ENCODE measurements at places on chromosomes 6 and 20.

DNA sequence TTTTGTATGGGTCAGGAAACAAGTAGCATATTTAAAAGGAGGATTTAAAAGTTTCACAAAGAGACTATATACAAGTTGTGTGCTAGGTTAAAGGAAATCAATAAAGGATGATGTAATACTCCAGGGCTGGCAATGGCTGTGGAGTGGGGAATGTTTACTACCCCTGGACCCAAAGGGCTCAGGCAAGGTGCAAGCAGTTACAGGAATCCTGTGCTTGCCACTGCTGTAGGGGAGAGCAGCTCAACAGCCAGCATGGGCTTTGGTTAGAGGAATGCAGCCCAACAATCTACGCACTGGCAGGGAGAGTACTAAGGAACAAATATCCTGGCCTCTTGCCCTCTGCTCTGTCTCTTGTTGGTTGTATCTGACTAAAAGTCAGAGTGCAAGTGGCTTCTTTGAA lies 1642.2 kb downstream of the KHDRBS2 start:
- DNase-seq: no peak

GRCh38 chr6:71900642-71901041 lies 14.3 kb downstream of the RIMS1 start:
- no peak for DNase-seq

DNA sequence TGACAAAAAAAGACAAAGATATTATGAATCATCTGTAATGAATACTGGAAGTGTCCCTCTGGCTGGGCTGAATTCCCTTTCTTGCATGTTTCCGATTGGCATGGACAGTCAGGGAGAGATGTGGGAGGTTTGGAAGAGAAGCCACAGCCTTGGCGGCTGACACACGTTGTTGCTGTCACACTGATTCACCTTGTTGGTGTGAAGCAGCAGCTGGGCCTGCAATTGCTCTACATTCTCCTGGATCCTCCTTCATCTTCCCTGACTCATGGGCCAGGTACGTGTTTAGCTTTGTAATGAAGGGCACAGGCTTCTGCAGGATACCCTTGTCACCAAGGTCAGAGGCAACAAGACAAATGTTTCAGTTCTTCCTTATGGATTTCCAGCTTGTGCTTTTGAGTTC lies 13.4 kb upstream of the SMIM8 start:
- DNase-seq: no peak

GRCh38 chr6:81801489-81801888 lies 49.0 kb upstream of the TENT5A start:
- no peak for DNase-seq

- DNase-seq: no peak
Measured at GRCh38 chr20:9550871-9551270, 36.5 kb downstream of the LAMP5 start.

DNA sequence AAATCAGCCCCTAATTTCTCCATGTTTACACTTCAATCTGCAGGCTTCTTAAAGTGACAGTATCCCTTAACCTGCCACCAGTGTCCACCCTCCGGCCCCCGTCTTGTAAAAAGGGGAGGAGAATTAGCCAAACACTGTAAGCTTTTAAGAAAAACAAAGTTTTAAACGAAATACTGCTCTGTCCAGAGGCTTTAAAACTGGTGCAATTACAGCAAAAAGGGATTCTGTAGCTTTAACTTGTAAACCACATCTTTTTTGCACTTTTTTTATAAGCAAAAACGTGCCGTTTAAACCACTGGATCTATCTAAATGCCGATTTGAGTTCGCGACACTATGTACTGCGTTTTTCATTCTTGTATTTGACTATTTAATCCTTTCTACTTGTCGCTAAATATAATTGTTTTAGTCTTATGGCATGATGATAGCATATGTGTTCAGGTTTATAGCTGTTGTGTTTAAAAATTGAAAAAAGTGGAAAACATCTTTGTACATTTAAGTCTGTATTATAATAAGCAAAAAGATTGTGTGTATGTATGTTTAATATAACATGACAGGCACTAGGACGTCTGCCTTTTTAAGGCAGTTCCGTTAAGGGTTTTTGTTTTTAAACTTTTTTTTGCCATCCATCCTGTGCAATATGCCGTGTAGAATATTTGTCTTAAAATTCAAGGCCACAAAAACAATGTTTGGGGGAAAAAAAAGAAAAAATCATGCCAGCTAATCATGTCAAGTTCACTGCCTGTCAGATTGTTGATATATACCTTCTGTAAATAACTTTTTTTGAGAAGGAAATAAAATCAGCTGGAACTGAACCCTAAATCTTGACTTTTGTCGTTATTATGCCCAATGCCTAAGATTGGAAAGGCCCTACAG lies 4.5 kb downstream of the SOX4 start:
- DNase-seq: no peak

DNA sequence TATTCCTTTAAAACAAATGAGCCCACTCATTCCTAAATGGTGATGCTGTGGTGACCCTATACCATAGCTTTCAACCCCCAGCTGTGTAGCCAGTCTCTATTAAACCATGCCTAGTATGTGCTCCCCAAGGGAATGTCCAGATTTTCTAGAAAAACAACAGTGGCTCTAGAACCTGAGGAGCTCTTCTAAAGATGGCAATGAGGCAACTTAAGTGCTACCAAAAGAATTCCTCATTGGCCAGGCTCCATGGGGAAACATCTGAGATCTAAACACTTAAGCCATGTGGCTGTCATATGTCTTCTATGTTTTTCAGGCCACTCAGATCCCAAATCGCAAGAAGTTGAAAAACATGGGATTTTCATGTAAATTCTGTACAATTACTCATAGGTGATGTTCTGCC lies 191.0 kb downstream of the TPBG start:
- DNase-seq: no peak

- peak; percentile 33 for DNase-seq
Measured at GRCh38 chr6:27720607-27721580, 191.3 kb downstream of the OR2B2 start.

DNA sequence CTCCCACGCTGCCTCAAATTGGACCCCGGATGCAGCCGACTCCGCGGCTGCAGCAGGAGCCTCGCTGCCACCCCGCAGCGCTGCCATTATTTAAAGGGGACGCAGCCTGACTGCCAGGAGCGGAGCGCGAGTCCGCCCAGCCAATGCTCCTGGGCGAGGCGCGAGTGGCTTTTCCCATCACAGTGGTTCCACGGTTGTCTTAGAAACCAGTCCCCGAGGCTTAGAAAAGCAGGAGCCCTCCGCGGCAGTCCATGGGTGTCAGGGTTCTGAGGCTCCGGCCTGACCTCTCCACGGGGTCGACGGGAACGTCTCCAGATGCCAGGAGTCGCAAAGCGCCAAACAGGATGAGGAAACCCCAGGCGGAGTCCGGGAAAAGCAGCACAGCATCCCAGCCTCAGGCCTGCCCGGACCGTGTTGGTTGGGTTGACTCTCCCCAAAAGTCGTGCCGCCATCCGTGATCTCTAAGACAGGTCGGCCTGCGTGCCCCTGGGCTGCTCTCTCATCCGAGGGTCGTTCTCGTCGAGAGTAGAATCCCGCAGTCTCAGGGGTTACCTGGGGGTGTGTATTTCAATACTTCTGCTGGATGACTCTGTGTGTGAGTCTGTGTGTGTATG lies 975.8 kb upstream of the DEFB115 start:
- no peak for DNase-seq

Data from activated T-cell treated with anti-CD3 and anti-CD28 coated beads for 48 hours (primary cell).